ENCODE measurements at places on chromosomes 7 and 10.

- ATAC-seq, result peak; percentile 41
Measured at GRCh38 chr7:30159698-30160143, 24.9 kb downstream of the MTURN start.

DNA sequence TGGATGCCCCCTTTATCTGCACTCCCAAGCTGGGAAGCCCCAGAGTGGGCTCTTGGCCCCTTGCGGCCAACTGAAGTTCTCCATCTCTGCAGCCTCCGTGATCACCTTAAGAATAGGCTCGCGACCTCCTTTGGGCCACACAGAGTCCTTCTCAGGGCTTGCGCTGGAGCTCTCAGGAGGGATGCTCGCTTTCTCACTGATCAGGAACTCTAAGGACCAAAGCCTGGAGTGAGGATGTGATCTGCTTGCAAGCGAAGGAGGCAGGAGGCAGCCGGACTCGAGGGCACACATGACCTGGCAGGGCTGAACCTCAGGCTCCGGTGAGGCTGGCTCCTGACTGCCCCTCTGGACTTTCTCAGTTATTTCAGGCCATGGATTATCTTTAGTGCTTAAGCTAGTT is 192.1 kb upstream of the MKI67 start:
- ATAC-seq, result no peak

- no peak for ATAC-seq
Measured at GRCh38 chr7:69967689-69968450, 369.6 kb downstream of the AUTS2 start.

DNA sequence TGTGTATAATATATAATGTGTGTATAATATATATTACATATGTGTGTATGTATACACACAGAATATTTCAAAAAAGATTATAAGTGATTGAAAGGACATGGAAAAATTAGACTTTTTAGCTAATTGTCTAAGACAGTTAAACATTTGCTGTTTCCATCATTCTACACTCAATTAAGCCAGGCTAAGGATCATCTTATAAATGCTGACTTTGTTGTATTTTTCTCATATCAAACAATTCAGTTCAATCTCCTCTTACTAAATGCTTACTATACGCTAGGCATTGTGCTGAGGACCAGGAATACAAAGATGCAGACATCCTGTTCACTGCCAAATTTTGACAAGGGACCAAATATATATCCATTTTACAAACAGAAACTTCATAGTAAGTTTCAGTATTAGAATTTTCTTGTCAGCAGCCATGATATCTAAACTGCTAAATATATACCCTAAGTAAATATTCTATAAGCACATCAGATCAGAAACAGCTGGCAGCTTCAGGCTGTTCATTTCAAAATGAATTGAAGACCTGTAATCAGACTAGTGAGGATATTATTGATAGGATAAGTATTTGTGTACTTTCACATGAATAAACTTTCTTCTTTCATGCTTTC is 10.3 kb upstream of the LRRN3 start:
- no peak for ATAC-seq

DNA sequence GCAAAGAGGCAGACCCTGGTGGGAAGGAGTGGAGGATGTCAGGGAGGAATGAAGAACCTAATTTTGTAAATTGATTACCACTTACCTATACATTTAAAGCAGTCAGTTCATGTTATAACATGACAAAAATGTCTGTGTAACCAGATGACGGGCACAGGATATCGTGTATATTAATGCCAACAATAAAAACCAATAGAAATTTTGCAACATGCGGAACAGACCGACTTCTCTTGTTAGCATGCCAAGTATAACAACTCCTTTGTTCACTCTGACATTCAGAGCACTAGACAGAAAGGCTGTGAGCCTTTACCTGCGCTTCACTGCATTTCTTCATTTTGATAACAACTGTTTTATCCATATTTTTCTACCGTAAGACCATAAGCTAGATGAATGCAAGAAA is 29.9 kb downstream of the CDK6 start:
- ATAC-seq, result no peak

GRCh38 chr7:412313-412710 is 107.3 kb downstream of the PDGFA start:
- ATAC-seq, result no peak

GRCh38 chr10:92284112-92284704 is 6.7 kb downstream of the CPEB3 start:
- no peak for ATAC-seq

DNA sequence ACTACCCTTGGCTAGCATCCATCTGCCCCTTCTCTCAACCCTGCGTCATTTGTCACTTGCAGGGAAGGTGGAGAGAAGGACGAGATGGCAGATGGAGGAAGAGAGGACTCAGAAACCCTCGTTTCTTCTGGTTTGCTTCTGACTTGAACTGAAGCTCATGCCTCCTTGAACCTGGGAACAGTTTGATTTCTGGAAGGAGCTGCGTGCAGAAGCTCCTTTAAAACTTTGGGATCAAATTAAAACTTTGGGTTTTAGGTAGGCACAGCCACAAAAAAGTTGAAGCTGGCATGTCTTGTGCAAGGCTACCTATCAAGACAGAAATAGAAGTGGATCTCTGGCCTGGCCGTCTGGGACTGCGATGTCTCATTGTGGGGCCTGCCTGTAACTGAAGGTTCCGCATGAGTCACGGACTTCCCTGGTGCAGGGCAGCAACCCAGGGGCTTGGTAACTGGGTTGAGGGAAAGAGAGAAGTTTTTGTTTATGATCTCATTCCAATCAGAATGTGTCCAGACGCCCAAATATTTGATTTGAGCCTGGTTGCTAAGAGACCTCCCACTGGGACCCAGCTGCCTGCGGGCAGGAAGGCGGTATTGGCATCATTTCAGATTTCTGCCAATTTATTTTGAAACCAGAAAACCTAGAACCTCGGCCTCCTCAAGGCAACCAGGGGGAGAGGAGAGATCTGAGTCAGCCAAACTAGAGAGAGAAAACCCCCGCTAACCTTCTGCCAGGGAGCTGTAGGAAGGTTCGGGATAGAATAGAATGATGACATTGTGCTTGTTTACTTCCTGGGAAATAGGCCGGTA is 15.8 kb upstream of the CAMK1D start:
- peak; percentile 94 for ATAC-seq

- no peak for ATAC-seq
Measured at GRCh38 chr10:6226216-6226615, 23.5 kb downstream of the PFKFB3 start.

DNA sequence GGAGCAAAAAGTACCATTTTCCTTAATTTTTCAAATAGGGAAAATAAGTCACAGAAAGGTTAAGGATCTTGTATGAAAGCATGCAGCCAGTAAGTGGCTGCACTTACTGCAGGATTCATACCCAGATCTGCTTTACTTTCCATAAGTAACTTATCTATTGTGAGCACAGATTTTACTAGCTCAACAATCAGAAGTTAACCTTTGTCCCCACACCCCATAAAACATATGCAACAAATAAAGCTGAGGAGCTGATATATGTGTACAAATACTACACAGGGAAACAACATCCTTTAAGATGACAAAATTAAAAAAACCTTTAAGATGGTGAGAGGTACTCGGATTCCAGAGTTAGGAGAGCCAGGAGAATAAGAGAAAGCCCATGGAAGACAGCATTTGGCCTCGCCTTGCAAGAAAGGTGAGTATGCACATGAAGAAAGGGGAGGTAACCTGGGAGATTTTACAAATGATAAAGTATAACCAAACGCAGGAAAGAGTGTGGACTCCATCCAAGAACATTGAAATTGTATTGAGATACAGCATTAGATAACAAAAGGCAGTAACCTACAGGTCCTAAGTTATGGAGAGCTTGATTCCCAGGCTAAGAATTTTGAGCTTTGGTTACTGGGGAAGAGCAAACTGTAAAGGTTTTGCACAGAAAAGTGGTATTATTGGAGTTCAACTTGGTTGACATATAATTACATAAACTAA is 87.1 kb downstream of the ITGB8 start:
- ATAC-seq, result no peak

DNA sequence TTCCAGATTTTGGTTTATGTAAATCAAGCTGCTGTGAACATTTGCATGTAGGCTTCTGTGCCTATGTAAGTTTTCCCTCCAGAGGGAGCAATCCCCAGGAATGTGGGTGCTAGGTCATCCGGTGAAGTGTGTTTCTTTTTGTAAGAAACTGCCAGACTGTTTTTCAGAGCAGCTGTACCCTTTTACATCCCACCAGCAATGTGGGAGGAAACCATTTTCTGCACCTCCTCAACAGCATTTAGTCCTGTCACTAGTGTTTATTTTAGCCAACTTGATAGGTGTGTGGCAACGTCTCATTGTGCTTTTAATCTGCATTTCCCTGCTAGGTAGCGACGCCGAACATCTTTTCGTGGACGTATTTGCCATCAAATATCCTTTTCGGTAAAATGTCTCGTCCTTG is 395.7 kb upstream of the FOXK1 start:
- no peak for ATAC-seq

GRCh38 chr7:76204147-76204546 is 2.5 kb downstream of the SRRM3 start:
- ATAC-seq, result no peak

DNA sequence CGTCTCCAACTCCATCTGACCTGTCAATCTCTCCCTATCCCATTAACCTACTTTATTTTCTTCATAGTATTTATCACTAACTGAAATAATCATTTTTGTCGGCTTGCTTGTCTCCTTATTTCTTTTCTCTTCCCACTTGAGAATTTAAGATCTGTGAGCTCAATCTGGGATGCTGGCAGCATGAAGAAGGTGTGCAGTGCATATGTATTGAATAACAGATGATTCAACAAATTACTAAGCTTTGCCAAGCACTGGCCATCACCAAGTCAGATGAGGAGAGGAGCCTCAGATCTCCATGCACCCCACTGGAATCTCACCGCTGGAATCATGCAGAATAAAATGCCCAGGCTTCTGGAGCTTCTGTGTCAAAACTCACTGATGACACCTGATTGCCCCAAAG is 47.6 kb upstream of the PPP1R3C start:
- ATAC-seq, result no peak

DNA sequence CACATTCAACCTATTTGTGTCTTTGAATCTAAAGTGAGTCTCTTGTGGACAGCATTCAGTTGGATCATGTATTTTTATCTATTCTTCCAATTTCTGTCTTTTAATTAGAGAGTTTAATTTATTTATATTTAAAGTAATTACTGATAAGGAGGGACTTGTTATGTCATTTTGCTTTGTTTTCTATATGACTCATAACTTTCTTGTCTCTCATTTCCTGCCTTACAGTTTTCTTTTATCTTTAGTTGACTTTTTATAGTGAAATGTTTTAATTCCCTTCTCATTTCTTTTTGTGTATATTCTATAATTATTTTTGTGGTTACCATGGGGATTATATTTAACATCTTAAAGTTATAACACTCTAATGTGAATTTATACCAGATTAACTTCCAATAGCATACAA is 7.3 kb upstream of the ZNF518A start:
- no peak for ATAC-seq

GRCh38 chr7:86667732-86668131 is 24.0 kb downstream of the GRM3 start:
- ATAC-seq, result no peak

DNA sequence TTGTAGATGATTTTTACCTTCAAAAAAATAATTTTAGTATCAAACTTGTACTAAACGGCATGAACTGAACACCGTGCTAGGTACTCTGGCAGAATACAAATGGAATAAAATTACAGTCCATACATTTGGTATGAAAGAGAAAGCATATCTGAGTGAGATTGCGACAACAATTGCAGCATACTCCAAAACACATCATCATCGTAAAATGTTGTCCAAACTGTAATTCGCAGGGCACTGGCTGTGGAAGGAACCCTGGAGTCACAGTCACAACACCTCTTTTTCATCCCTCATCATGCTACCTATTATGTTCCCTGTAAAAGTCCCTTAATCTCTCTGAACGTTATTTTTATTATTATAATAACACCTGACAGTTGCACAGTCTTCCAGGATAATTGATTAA is 13.5 kb downstream of the CREM start:
- ATAC-seq, result no peak

DNA sequence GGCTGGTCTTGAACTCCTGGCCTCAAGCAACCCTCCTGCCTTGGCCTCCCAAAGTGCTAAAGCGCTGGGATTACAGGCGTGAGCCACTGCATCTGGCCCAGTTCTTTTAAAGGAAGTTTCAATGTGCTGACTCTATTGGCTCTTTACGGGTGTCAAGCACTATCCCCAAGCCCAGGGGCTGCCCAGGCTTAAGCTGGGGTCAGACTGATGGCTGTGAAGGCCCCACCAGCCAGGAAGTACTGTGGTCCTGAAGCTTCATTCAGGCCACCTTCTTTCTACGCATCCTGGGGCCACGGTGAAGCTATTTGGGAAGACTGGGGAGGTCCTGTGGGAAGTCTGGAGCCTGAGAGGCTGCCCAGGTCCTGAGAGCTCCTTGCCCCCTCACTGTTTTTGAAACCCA is 8.0 kb downstream of the GPR15LG start:
- ATAC-seq, result no peak

GRCh38 chr7:137850972-137851945 is 4.5 kb upstream of the DGKI start:
- peak; percentile 78 for ATAC-seq

- no peak for ATAC-seq
Measured at GRCh38 chr7:105016709-105017656, 3.0 kb downstream of the KMT2E start.

DNA sequence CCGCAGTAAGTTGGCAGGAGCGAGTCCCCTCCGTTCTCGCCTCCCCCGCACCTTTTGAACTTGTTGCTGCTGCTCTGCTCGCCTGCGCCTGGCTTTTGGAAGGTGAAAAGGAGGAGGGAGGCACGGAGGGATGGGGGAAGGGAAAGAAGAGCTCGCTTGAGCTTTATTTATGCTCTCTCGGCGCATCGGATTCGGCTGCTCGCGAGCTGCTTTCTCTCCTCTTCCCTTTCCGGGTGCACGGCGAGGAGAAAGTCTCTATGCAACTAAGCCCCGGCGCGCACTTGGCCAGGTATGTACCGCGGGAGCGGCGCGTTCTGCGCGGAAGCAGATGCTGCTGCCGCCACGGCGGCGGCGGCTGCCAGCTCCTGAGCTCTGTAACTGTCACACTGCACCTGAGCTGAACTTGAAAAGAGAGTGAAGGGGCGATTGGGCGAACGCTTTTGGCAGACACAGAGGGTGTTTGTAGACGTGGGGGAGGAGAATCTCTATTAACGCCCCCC is 551 bp downstream of the KCND2 start:
- ATAC-seq, result no peak

DNA sequence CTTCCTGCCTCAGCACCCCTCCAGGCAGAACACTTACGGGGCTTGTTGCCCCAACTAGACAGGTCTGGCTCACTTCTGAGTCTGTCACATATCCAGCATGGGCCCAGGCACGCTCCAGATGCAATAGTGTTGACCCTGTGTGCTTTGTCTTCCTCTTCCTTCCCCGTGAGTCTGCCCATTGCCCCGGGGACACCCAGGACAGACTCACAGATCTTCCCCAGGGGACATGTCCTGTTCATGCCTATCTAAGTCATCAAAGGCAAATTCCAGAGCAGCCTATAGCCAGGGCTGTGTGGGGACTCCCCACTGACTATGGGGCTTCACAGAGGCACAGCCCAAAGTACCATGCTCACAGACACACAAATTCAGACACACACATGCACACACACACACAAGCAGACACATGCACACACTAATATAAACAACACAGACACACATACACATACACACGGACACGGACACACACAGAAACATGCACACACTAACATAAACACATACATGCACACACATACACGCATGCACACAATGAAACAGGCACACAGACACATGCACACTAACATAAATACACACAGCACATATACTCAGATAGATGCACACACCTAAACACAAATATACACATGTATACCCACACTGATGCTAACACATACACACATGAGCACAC is 175.8 kb downstream of the KCNMA1 start:
- no peak for ATAC-seq
